ENCODE measurements at places on chromosomes 2 and 18.

DNA sequence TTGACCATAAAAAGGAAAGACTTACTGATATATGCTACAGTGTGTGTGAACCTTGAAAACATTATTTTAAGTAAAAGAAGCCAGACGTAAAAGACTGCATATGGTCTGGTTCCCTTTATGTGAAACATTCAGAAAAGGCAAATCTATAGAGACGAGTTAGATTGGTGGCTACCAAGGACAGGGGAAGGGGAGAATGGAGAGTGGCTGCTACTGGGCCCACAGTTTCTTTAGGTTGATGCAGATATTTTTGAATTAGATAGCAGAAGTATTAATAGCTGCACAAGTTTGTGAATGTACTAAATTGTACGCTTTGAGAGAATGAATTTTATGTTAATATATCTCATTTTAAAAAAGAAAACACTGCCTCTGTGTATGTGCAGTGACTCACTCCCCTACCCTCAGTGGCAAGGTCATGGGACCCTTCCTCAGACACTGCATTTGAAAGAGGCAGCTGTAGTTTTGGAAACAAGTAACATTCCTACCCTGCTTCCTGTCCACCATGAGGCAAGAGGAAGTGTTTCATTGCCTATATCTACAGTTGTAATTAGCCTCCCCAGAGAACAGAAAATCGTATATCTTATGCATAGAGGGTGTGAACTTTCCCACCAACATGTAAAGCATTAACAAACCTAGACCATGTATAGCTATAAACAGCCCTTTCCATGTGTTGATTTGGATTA lies 29.8 kb upstream of the ARMC9 start:
- DNase-seq: no peak

DNA sequence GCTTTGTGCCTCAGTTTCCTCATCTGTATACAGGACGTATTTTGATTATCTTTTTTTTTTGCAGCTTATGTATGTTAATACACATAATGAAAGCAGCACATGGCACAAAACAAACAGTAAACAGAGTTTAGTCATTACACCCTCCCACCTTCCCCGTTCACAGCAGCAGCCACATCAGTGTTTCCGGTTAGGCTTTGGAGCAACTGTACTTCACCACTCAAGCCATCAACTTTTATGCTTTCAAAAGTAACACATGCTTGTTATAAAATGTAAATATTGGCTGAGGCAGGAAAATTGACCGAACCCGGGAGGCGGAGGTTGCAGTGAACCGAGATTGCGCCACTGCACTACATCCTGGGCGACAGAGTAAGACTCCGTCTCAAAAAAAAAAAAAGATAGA lies 117.3 kb downstream of the MTCL1 start:
- DNase-seq: no peak

- DNase-seq: peak; percentile 64
These were observed 145.9 kb downstream of the CCDC74A start for GRCh38 chr2:131673400-131674173.

DNA sequence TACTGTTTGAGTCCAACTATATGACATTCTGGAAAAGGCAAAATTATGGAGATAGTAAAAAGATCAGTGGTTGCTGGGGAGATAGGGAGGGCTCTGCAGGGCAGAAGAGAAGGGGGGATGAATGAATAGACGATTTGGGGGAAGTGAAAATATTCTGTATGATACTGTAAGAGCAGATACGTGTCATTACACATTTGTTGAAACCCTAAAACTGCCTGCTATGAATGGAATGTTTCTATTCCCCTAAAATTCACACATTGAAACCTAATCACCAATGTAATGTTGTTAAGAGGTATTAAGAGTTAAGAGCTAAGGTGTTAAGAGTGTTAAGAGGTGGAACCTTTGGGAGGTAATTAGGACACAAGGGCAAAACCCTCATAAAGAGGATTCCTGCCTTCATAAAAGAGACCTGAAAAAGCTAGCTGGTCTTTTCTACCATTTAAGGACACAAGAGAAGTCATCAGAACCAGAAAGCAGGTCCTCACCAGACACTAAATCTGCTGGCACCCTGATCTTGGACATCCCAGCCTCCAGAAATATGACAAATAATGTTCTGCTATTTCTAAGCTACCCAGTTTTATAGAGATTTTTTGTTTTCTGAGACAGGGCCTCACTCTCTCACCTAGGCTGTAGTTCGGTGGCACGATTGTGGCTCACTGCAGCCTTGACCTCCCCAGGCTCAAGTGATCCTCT lies 76.2 kb downstream of the ATAD2B start:
- DNase-seq: no peak

DNA sequence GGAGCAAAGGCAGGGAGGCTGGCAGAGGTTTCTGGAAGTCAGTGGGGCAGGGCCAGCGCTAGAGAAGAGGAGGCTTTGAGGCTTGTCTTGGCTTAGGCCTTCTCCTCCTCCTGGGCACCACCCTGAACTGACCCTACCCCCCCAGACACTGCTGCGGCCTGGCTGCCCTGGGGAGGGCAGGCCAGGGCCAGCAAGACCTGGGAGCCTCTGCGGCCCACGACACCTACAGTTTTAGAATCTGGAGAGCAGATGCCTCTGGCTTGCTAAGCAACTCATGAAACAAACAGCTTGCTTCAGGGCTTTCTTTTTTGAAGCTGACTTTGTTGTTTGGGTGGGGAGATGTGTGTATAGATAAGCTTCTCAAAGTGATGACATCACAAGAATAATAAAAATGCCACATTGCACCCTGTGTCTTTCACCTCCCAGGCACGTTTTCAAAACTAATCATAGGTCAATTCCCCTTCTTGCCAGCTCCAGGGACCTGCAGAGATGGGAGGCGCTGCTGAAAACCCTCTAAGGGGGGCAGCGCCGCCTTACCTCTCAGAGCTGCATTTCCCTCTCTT lies 46.2 kb upstream of the SMAD7 start:
- no peak for DNase-seq

DNA sequence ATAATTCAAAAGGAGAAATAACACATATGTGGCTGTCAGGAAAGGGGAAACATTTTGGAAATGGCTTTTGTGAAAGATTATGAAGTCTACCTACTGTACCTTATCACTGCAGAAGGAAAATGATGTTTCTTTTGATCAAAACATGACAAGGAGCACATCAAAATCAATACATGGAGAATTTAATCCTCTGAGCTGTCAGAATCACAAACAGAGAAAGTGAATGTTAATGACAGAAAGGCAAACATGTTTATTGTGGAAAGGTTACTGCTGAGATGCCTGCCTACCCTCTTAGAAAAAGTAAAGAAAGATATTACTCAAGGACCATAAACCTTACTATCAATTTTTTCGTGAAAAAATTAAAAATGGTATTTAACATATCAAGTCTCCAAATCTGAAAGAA lies 794.5 kb upstream of the GYPC start:
- DNase-seq: no peak

- no peak for DNase-seq
These were observed 416.9 kb upstream of the ID2 start for GRCh38 chr2:8264981-8265380.

Measured in NCI-H1694 treated with DMSO at 0.1 percent for 48 hours (cell line).